ENCODE measurements at places on chromosomes 6 and 20.

- no peak for DNase-seq
These were observed at the start of gene RBM24 for GRCh38 chr6:17281100-17281496. Gene RBM24, plus strand, starts transcription at chr6:17281361. Its CDS starts 221 bp downstream, at chr6:17281582.

- DNase-seq = no peak
These were observed 8.0 kb upstream of the STX7 start for GRCh38 chr6:132520953-132521352.

- no peak for DNase-seq
These were observed 293.1 kb upstream of the SOX4 start for GRCh38 chr6:21300439-21300838.

- DNase-seq = no peak
These were observed 365.7 kb downstream of the MAFB start for GRCh38 chr20:40323361-40323794.

DNA sequence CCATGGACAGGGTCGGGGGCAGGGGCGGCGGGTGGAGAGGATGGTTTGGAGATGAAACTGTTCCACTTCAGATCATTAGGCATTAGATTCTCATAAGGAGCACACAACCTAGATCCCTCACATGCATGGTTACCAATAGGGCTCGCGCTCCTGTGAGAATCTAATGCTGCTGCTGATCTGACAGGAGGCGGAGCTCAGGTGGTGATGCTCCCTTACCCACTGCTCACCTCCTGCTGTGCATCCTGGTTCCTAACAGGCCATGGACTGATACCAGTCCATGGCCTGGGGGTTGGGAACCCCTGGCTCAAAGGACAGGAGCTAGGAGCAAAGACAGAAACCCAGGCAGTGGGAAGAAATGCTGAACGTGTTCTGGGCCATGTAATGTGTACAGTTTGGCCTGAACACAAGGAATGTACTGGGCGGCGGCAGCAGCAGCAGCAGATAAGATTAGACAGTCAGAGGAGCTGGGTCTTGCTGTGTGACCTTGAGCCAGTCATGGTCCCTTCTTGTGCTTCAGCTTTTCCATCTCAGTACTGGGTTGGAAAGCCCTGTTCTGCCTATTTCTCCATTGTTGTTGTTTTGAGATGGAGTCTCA, 4.7 kb upstream of the SPAG4 start:
- DNase-seq = no peak

GRCh38 chr6:129667034-129667433, 42.9 kb downstream of the ARHGAP18 start:
- DNase-seq = no peak

DNA sequence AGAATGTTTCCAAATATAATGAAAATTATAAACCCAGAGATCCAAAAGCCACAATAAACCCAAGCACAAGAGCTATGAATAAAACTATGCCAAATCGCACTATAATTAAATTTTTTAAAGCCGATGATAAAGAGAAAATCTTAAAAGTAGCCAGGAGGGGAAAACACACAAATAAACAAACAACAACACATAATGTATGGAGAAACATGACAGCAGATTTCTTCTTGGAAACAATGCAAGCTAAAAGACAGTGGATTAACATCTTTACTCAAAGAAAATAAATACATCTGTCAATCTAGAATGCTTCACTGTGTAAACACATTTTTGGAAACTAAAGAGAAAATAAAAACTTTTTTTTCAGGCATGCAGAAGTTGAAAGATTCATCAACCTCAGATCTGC, 80.3 kb upstream of the RNF24 start:
- no peak for DNase-seq

DNA sequence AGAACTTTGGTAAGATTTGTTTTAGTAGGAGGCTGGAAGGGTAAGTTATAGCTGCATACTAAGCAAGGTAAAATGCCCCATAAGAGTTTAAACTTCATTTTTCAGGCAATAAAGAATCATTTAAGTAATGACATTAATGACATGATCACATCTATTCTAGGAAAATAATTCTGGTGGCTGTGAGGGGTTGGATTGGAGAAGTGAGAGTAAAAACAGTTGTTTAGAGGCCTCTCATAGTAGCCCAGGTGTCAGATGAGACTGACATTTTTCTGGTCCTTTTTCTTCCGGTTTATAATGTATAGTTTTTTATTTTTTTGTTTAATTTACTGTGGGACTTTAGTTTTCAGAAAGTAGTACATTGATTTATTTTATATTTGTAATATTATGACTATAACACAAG, 40.8 kb downstream of the ITCH start:
- no peak for DNase-seq

DNA sequence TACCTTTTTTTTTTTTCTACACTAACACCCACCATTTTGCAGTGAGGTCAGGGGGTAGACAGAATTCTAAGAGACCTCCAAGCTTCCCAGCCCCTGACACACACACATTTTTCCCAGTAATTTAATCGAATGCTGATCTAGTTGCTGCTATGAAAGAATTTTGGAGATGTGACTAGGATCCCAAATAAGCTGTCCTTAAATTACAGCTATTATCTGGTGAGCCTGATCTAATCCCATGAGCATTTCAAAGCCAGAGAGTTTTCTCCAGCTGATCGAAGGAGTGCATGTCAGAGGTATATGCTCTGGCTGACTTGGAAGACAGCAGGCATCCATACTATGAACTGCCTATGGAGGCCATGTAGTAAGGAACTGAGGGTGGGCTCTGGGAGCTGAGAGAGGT, 503.8 kb upstream of the MARCKS start:
- DNase-seq = no peak

GRCh38 chr6:92121228-92121627, 1298.1 kb downstream of the EPHA7 start:
- no peak for DNase-seq

- DNase-seq = no peak
These were observed 33.4 kb downstream of the PLN start for GRCh38 chr6:118581489-118581959.

DNA sequence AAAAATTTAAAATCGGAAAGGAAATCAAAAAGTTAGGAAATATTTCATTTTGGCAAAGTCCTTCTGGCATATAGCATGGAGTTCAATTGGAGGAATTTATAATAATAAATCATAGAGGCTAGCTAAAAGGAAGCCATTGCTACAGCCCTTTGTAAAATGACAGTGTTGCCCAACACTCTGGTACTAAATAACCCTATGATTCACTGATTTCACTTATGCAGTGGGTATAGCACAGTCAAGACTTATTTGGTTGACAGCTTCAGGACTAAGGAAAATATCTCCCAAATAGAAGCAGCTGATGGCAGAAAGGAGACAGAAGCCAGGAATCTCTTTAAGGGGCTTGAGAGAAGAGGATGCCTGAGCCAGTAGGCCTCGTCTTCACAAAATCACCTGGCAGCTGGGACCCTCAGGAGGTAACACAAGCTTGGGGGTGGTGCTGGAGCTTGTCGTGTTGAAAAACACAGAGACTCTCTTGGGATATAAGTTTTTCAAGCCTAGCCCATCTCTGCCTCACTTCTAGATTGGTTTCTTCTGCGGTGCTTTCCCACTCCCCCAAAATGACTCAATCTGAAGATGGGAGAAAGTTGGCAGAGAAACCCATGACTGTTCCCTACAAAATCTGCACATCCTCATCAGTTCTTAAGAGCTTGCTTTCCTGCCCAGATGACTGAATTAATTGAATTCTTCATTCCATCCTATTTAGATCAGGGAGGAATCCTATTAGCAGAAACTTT, 38.4 kb upstream of the EYA4 start:
- DNase-seq = no peak

GRCh38 chr6:15077961-15078360, 167.9 kb upstream of the JARID2 start:
- no peak for DNase-seq

- no peak for DNase-seq
These were observed 3.3 kb upstream of the THEMIS start for GRCh38 chr6:127904160-127904559.

GRCh38 chr6:34182751-34183531, 37.1 kb upstream of the GRM4 start:
- peak; percentile 44 for DNase-seq

Measured in stimulated activated CD4-positive, alpha-beta T cell treated with anti-CD3 and anti-CD28 coated beads, TNF-alpha, amount 100 ng/mL, for 1 hour (primary cell).